Stimulated activated CD4-positive, alpha-beta T cell treated with anti-CD3 and anti-CD28 coated beads, Interleukin-1b, Interleukin-23, amount 100 ng/mL, for 4 hours (primary cell): ENCODE measurements at places on chromosomes 1 and 21.

DNA sequence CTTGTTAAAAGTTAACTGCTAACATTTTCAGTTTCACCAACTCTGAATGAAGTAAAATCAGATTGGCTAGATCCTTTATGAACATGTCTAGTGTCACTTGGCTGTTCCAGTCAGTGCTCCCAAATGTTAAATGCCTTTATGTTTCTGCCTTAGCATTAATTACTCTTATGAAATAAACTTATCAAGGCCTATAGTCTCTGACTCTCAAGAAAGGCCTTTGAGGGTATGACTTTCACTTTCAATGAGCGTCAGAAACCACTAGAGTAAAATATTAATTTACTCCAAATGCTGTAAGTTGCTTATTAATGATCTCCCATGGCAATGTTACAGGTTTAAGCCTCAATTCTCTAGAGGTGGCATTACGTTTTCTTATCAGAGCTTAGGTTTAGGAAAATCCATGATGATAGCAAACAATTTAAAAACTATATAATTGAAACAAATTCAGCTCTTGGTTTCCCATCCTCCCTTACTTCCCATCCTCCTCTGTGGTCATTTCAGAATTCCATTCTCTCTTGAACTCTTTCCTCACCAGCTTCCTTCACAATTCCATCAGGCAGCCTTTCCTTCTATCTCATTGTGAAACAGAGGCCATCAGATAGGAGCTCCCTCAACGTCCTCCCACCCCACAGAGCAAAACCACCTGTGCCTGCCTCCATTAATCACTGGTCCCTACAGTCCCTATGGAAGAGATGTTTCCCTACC is 108.6 kb upstream of the COP1 start:
- DNase-seq: no peak

DNA sequence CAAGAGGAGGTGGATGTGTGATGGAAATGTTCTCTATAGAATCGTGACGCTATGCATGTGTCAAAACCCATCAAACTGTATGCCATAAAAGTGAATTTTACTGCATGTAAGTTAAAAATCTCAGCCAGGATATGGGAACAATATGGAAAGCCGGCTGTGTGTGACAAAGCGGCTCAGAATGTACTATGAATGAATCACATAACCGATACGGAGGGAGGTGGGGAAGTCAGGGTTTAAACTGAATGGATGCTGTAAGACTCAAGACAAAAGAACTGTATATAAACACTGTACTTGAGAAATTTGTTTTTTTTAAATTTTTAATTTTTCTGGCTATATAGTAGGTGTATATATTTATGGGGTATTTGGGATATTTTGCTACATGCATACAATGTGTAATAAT is 111.6 kb upstream of the PDE4B start:
- DNase-seq: no peak

DNA sequence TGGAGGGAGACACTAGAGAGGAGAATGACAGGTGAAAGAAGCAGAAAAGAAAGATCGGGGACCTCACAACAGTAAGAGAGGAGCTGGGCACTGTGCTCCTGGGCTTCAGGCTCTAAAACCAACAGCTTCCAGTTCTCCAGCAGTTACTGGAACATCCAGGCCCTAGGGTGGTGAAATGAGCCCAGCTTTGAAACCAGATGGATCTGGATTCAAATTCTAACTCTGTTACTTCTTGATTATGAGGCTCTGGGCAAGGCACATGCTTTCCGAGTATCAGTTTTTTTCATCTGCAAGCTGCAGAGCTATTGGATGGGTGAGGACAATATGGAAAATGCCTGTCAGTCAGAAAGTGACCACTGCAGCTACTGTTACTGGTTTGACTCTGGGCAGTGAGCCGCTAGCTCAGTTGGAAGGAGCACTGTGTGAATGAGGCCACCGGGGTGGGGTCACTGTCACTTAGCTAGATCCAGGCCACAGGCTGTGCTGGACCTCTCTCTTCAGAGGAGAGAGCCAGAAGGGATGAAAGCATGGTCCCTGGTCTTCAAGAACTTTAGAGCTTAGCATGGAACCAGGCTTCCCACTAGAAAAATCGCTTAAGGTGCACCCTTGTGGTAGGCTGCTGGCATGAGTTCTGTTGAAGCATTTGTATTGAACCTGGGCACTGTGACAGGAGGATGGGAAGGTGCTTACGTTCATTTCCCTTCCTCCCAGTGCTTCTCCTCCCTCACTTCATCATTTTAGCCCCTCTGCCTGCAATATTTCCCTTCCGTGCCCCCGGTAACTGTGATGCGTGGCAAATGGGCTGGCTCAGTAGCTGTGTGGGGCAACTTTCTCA is 12.2 kb downstream of the PLEKHO1 start:
- DNase-seq: no peak

- no peak for DNase-seq
Measured at GRCh38 chr1:4768553-4768952, 114.1 kb downstream of the AJAP1 start.

DNA sequence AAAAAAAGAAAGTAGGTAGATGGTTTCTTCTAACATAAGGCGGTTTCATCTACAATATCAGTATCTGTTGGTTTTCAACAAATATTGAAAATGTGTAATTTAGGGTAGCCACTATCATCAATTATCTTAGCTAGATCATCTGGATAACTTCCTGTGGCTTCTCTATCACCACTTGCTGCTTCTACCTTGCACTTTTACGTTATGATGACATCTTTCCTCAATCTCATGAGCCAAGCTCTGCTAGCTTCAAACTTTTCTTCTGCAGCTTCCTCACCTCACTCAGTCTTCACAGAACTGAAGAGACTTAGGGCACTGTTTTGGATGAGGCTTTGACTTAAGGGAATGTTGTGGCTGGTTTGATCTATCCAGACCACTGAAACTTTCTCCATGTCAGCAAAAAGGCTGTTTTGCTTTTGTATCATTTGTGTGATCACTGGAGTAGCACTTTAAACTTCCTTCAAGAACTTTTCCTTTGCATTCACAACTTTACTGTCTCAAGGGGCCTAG is 144.9 kb upstream of the HP1BP3 start:
- no peak for DNase-seq

DNA sequence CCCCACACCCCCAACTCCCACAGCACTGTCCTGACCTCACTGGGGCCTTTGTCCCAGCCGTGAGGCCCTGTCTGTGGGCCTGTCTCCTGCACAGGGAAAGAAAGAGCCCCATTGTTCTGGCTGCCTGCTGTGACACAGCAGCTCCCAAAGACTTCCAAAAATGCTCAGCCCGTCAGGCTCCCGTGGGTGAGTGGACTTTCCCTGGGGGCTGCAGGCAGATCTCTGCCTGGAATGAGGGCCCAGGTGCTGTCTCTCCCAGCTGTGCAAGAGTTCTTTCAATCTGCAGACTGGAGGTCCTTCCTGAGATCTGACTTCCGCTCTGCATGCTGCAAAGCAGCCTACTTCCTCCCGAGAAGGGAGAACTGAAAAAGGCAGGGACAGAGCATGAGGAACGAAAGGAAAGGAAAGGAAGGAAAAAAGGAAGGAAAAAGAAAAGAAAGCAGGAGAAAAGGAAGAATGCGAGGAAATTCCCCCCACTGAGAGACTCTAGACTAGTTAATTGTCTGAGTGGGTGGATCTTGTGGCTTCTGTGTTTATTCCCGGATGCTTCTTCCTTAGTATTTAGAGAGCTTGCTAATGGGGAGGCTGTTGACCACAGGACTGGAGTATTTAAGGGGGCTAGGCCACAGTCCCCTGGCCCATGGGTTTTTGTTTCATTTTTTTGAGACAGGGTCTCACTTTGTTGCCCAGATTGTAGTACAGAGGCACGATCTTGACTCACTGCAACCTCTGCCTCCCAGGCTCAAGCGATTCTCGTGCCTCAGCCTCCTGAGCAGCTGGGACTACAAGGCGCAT is 15.0 kb downstream of the NES start:
- no peak for DNase-seq

- no peak for DNase-seq
Measured at GRCh38 chr1:195831789-195832188, 776.5 kb downstream of the KCNT2 start.

DNA sequence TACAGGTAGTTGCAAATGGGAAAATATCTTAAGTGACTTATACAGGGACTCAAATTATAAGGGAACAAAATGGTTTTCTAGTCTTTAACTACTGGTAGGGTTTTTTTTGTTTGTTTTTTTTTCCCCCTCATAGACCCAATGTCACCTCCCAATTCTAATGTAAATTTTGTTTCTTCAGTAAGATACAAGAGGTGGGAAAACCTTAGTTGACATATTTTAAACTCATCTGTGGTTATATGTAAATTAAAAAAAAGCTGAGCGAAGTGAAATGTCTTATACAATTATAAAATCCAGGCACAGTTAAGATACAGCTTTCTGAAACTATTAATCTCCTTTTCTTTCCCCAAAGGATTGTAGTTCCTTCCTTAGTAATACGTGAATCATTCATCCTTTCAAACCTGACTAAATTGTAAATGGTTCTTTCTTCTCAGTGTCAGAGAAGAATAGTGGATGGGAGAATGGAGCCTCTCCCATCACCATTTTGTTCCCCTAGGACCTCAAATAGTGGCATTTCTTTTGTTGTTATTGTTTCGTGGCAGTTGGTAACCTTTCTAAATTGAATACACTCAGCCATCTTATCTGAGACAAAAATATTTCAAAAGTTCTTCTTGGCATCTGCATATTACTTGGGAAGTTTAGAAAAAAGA is 11.2 kb downstream of the TSEN15 start:
- no peak for DNase-seq

DNA sequence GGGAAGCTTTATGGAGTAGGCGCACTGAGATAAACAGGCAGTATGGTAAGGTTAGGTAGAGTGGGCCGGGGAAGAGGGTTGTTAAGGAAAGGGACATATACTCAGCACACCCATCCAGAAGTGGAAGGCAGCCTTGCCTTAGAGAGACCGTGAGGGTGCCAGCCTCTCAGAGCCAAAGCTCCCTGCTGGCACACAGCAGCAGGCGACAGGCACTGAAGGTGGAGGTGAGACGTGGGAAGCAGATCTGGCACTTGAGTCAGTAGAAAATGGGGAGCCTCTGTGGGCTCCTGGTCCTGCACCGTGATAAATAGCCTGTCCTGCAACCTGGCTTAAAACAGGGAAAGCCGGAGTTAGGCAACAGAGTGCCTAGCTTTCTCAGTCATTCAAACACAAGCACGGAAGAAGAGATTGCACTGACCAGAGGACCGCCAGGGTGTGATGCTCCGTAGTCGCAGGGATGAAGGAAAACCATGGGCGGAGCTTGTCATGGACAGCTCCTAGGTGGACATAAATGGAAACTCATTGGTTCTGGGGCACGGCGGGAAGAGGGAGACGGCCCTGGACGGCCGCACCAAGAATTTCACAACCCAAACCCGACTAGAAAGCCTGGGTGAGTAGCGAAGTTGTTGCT is 15.5 kb downstream of the KCNK1 start:
- no peak for DNase-seq

DNA sequence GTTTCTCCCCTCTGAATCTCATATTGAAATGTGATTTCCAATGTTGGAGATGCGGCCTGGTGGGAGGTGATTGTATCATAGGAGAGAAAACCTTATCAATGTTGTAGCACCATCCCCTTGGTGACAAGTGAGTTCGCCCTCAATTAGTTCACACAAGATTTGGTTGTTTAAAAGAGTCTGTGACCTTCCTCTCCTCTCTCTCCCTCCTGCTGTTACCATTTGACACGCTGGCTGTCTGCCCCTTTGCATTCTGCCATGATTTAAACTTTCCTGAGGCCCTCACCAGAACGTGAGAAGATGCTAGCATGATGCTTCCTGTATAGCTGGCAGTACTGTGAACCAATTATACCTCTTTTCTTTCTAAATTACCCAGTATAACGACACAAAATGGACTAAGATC is 730.9 kb upstream of the PRMT6 start:
- DNase-seq: no peak

GRCh38 chr1:219938706-219939105 is 10.3 kb upstream of the SLC30A10 start:
- no peak for DNase-seq

DNA sequence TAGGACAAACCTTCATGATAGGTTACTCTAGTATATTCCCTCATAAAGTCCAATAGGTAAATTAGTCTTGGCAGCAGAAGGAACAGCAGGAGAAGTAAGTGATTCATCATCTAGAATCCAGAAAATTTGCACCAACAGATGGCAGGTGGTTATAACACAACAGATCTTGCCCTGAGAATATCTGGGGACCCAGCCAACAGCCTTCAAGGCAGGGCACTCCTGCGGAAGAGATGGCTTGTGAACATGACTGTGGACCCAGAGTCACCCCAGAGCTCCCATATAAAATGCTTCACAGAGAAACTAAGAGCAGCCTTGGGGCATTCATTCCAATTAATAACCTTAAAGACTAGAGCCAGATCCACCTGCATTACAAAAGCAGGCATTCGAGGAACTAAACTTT is 7.9 kb upstream of the PLA2G2C start:
- no peak for DNase-seq

DNA sequence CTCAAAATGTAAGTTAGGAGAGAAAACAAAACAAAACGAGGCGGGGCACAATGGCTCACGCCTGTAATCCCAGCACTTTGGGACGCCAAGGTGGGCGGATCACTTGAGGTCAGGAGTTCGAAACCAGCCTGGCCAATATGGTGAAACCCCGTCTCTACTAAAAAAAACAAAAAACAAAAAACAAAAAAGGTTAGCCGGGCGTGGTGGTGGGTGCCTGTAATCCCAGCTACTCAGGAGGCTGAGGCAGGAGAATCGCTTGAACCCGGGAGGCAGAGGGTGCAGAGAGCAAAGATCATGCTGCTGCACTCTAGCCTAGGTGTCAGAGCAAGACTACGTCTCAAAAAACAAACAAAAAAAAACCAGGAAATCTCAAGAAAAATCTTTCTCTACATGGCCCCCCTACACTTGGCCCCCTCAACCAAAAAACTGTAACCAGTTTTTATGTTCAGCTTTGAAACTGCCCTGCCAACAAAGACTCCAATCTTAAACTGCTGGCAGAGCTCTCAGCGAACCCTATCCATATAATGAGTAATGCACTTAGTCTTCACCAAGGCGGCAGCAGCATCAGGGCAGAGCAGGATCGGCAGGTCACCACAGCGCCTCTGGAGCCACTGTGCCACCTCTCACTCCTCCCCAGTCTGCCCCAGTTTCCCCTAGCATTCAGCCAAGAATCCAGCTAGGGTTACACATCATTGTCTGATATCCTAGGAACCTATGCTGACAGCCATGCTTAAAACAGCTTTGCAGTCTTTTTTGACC is 71.7 kb downstream of the JAK1 start:
- DNase-seq: no peak

- DNase-seq: no peak
Measured at GRCh38 chr1:158002022-158002630, 8.7 kb downstream of the KIRREL1 start.
